ENCODE measurements at places on chromosomes 1 and 21. TPM values are rescaled to one million over a fixed set of nuclear protein-coding genes. Genes with fewer than 3 reads are reported as not detected.

GNG12 gene
- 51.9 TPM for polyA plus RNA-seq

PLPPR4 gene
- polyA plus RNA-seq = 0.19 TPM

CFAP107 gene
- not detected for polyA plus RNA-seq

NIT1 gene
- polyA plus RNA-seq = 48.9 TPM

NGF gene
- 0.60 TPM for polyA plus RNA-seq

RPE65 gene
- polyA plus RNA-seq = not detected

OR10J1 gene
- not detected for polyA plus RNA-seq

DNA sequence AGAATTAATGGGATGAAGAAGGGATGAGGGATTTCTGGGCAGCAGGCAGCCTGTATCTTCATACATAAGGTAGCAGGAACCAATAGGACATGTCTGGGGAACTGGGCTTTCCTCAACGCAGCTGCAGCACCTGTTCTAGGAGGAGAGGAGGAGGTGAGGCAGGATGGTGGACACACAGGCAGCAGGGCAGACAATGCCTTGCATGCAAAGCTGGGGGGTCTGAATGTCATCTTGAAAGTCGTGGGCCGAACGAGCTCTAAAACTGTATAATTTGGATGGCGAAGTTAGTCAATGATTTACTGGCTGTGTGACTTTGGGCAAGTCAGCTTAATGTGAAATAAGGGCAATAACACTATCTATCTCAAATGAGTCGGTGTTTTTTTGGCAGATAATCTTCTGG is 124.4 kb downstream of the BEND5 start:
- no peak for DNase-seq

DNA sequence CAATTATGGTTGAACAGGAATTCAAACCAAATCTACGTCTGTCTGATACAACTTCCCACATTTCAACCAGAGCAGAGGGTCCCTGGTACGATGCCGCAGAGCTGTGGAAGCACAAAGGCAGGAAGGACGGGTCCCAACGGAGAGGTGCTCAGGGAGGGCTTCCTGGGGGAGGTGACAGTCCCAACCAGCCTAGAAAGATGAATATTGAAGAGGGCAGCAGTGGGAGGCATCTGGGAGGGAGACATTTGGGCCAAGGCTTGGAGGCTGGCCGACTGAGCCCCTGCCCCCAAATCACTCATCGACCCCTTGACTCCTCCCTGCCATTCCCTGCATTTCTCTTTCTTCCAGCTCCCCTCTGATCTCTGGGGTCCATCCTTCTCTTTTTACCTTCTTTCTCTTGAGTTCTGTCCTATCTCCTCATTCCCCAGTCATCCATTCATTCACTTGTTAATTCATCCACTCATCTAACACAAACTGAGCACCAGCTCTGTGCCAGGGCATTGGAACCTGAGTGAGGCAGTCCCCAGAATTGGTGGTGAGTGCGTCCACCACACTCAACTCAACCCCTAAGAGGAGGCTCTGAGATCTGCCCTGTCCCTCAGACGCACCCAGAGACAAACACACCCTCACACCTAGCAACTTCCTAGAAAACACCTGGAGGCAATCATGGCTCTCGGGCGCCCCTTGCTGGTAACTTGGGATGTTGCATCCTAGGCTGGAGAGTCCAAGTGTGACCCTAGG is 13.2 kb upstream of the CELA3B start:
- DNase-seq = peak; percentile 84

DNA sequence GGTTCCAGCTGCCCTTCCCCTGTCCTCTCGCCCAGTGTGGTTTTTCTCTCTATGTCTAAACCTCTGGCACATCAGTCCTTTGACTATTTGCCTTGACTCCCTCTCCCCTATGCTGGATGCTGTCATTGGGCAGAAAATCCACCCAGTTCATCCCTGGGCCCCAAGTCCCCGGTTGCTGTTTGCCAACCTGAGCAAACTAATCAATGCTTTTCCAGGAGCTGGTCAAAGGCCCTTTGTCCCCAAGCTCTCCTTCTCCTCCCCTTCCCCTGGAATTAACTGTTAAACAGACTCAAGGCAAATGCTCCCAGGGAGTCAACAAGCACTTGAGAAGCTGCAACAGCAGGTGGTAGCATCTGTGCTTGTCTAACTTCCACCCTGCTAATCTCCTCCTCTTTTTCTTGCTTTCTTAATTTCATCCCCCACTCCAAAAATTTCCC is 102.7 kb downstream of the LMX1A start:
- DNase-seq = no peak

DNA sequence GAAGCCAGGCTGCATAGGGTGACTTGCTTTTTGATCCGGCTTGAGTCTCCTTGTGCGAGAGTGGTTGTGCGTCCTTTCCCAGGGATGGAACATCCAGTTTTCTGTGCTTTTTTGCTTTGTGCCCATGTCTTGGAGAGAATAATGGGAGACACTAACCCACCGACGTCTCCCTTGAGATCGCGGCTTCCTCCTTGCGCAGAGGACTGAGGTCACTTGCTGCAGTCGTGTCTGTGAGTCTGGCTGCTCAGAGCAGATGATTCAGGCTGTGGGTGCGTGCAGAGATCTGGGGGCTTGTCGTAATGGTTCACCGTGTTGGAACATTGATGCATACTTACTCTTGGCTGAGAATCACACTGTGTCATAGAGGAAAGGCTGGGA is 164.5 kb upstream of the CACNA1E start:
- no peak for DNase-seq

DNA sequence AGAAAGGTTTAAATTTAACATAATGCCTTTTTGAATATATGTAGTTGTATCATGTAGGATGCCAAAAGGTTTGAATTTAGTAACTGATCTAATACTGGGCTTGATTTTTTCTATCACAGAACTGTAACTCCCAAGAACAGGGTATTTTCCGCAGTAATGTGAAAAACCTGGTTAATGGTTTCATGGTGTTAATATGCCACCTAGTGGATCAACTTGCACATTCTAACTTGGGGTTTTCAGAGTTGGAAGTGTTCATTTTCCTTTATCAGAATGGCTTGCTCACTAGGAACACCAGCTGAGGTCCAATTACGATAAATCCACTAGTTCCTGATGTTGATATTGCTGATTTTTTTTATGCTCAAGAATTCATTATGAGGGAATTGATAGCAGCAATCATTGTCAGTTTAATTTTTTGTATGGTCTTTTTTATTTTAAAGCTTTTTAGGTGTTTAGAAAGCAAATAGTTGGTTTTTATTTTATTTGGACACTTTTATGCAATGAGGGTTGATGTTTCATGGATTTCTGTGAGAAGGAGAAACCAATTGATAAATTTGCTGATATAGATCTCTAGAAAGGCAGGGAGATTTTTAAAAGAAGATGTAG is 157.2 kb downstream of the PLA2G4A start:
- DNase-seq = peak; percentile 67

GRCh38 chr1:62978741-62979140 is 194.8 kb downstream of the ATG4C start:
- no peak for DNase-seq

GRCh38 chr21:38957575-38958322 is 152.0 kb downstream of the ETS2 start:
- DNase-seq = no peak

DNA sequence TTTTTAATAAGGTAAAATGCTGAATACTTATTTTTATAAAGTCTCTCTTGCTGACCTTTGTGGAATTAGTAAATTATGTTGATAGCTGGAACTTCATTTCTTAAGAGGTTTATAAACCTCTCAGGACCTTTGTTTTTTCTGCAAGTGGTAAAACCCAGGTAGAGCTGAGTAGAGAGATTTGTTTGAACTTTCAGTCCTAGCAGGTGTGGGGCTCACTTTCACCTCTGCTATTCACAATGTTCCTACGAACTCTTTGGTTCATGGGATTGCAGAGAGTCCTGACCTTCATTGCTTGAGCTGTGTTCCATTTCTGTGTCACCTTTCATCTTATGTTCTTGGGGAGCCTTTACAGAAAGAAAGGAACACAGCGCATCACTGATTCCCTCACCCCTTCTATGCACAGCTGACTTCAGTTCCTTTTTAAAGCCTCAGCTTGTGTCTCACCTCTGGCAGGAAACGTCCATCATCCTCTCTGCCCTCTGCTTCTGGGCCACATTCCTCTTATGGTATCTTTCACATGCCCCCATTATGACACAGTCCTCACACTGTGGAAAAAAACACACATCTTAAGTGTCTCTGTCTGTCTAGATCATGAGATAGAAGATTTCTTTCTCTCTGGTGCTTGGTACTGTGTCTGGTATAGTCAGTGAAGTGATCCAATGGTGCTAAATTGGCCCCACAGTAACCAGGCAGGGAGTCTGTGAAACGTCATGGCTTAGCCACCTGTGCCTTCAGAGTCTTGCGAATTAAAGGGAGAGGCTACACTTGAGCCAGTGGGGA is 262.5 kb upstream of the B3GALT2 start:
- DNase-seq = no peak

DNA sequence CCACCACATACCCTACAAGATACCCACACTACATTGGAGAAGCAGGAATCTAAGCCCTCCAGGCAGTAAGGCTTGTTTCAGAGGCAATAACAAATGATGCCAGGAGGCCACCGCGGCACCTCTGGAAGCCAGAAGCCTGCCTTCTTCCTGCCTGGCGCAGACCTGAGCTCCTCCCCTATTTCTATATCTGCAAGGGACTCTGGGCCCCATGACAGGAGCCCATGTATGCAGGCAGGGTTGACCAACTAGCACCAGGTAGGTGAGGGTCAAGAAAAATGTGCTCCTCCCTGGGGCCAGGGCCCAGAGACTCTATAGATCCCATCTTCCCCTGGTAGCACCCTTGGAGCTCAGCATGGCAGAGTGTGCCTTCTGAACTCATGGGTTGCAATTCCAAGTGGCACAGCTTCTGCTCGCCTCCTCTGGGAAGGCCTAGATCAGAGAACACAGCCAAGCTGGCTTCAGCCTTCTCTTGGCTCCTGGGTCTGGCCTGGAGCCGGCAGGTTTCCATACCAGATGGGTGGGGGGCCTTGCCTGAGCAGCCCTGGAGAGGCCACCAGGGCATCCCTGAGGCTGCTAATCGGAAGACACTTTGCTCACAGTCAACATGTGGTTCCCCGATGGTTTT is 85.1 kb downstream of the STUM start:
- DNase-seq = no peak

- no peak for DNase-seq
Observed at GRCh38 chr1:53068314-53069099, 6.5 kb downstream of the PODN start.

- DNase-seq = peak; percentile 66
Observed at GRCh38 chr1:234980645-234981396, 147.8 kb downstream of the TOMM20 start.

GRCh38 chr1:243416495-243416894 is 160.7 kb downstream of the SDCCAG8 start:
- DNase-seq = no peak

DNA sequence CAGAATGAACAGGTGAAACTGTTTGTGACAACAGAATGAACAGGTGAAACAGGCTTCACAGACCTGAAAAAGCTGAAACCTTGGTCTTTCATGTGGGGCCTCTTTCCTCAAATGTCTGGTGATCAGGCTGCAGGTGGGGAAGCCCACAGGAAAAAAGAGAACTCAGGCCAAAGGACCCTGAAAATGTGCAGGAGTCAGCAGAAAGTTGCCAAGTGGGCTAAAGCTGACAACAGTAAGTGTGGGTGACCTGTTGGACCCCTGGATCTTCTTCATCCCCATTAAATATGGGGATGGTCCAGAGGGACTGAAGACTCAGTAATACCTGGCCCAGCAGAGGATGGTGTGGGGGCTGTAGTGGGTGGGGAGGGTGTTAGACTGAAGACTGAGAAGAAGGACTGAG is 9.1 kb upstream of the CHIT1 start:
- DNase-seq = no peak

DNA sequence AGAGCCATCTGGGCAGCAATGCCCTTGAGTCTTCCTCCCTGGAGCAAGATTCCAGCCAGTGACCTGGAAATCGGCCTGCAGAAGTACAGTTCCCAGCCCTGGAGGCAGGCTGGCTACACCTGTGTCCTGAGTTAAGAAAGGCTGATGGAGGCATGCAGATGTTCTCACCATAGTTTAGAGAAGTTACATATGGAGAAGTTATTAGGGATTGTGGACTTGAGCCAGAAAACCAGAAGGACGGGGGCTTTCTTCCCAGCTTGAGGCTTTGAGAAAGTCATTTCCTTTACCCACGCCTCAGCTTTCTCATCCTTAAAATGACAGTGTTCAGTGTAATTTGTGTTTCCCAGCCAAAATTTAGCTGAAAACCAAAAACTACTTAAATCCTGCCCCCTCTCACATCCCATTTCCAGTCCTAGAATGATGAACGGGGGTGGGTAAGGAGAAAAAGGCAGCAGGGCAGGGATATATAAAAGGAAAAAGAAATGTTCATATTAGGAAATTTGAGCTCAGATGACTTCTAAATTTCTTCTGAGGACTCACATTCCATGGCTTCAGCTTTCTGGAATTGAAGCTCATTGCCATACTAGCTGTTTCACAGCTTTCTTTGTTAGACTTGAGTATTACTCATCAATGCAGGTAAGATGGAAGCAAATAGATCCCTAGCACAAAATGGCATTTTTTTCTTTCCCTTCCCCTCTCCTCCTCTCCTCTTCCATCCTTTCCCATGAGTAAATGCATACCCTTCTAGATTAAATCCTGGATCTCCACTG is 14.4 kb upstream of the C8B start:
- DNase-seq = no peak
